Femur (tissue), 1 donor: ENCODE measurements at places on chromosomes 13 and 19.

GRCh38 chr19:38900202-38900629 lies 447 bp downstream of the NFKBIB start:
- no peak for DNase-seq

DNA sequence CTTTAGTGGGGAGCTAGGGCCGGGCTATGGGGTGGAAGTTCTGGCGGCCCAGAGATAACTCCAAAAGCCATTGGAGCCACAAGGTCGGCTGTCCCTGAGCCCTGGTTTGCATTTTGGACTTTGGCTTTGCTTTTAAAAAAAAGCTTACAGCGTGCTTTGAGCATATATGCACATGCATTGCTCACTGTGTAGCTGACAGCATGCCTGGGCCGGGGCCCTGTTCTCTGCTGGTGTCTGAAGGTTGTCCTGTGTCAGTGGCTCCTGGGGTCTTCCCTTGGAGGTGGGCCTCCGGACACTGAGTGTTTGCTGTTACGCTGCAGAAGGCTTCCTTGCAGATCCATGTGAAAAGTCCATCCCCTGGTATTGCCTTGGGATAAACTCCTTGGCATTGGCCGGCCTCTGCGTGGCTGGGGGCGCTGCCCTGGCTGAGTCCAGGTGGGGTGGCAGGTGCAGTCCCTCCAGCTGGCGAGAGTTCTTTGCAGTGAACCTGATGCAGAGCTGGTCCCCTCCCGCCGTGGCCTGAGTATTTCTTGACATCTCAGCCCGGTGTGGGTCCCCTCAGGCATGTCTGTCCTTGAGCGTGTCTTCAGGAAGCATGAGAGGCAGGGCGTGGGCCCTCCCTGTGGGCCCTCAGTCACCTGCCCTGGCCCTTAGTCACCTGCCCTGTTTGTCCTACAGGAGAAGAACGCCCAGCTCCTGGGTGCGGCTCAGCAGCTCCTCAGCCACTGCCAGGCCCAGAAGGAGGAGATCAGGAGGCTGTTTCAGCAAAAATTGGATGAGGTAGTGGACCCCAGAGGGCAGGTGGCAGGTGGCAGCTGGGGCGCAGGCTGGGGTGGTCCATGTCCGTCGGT lies 23.0 kb downstream of the PLEKHJ1 start:
- DNase-seq, result no peak

DNA sequence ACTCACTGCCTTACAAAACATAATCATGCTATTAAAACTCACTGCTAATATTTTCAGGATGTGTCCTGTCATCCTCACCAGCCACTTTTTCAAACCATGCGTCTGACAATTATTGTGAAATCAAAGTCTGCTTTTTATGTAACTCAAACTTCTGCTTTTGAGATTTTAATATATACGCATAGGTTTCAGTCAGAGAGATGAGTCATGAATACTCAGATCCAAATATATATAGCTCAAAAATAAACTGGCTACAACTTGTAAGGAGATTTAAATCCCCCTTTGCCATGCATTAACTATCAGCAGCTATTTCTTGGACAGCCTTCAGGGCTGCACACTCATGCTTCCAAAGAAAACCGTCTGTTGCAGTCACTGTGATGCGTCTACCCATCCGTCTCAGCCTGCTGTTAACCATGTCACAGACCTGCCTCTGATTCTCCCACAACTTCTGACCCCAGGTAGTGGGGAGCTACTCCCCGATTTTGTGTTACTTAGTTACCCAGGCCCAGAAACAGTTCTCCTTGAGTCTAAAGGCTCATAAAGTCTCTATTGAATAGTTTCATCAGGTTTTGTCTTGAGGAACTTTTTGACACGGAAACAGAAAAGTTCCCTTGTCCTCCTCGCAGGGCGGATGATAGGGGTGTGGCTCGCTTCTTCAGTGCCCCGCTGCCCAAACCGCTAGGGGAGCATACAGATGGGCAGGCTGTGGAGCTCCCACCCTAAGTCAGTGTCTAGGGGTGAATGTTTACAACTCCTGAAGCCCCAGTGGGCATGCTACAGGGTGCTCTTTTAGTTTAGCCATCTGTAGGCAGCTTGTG lies 33.8 kb upstream of the SGCG start:
- DNase-seq, result no peak

GRCh38 chr19:6132482-6132881 lies 3.0 kb upstream of the ACSBG2 start:
- DNase-seq, result no peak

GRCh38 chr19:18000480-18000914 lies 7.5 kb upstream of the ARRDC2 start:
- DNase-seq, result no peak

DNA sequence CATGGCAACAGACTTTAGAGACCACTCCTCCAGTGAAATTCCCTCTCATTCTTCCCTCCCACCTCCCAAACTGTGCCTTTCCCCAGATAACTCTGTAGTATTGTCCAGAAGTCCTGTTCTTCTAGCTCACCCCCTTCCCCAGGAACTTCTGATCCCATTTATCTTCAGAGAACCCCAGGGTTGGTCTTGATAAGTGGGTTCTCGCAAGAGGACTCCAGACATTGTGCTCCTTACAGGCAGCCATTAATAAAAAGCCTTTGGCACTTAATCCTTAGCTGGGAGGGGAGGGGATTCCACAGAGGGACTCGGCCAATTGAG lies 1.9 kb downstream of the LTBP4 start:
- no peak for DNase-seq

DNA sequence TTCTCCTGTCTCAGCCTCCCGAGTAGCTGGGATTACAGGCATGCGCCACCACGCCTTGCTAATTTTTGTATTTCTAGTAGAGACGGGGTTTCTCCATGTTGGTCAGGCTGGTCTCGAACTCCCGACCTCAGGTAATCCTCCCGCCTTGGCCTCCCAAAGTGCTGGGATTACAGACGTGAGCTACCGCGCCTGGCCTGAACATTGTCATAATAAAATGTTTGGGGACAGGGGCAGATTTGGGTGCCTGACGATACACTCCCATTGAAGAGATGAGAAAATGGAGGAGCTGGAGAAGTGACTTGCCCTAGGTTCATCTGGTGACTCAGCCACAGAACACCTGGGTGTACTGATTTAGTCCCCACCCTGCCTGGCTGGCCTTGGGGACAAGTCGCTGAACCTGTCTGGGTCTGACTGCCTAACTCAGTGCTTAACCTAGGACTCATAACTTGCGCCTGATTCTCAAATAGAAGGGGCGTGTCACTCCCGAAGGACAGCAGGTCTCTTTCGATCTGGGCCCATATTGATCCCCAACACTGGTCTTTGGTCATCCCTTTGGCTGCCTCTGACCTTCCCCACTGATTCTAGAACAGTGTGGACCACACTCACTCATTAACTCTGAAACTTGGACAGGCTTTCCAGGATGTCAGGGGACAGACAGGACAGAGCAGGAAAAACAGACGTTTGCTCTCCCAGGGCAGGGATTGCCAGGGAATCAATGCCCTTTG lies 7.6 kb upstream of the BICRA start:
- DNase-seq, result no peak

- no peak for DNase-seq
These were observed 34.0 kb upstream of the SPRY2 start for GRCh38 chr13:80374901-80375300.

GRCh38 chr13:112933649-112934048 lies 35.4 kb upstream of the MCF2L start:
- DNase-seq, result no peak

- peak; percentile 43 for DNase-seq
These were observed 671 bp downstream of the ZDHHC20 start for GRCh38 chr13:21458451-21458812.

GRCh38 chr13:20528452-20528851 lies 2.8 kb upstream of the CRYL1 start:
- DNase-seq, result no peak

DNA sequence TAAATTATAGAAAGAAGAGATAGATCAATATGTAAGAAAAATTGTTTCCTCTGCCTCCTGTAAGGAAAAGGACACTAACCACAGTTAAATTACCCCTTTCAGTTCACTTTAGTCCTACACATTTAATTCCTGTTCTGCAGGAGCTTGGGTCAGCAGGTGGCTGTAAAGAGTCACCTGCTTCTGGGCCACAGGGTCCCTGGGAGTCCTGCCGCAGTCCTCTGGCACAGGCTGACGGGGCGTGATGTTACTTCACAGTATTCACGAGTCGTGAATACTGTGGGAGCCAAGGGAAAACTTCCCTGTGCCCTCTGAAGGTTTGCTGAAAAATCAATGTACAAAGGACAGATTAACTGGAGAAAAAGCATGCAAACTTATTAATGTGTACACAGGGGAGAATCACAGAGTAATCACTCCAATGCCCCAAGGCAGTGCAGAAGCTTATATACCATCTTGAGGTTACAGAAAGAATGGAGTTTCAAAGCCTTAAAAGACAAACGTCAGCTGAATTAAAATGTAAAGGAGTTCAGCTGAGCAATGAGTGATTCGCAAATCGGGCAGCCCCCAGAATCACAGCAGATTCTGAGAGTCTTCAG lies 125.8 kb upstream of the TMTC4 start:
- no peak for DNase-seq

GRCh38 chr19:35292421-35293362 lies 731 bp downstream of the MAG start:
- DNase-seq, result no peak

- no peak for DNase-seq
These were observed 16.8 kb upstream of the ADPRHL1 start for GRCh38 chr13:113470073-113470472.

DNA sequence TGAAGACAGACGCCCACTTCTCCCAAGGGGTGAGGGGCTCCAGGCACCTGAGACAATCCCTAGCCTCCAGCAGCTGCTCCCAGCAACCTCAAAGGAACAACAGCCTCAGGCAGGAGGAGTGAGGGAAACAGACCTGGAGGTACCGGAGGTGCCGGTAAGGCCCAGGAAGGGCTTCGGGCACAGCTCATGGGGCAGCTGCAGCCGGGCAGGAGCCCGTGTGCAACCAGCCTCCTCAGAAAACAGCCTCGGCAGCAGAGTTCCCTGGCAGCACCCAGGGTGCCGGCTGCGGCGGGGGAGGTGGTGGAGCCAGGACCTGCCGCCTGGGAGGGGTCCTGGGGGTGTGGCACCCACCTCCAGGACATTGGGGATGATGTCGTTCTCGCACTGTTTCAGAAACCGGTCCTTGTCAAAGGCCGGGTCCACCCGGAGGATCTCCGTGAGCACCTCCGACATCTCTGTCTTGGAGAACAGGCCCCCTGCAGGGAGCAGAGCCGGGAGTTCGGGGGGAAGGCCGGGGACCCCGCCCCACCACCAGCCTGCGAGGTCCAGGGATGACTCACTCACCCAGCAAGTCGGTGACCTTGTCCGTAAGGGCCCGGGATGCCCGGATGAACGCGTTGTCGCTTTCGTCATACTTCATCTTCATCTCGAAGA lies 6.5 kb upstream of the CTXN1 start:
- no peak for DNase-seq

DNA sequence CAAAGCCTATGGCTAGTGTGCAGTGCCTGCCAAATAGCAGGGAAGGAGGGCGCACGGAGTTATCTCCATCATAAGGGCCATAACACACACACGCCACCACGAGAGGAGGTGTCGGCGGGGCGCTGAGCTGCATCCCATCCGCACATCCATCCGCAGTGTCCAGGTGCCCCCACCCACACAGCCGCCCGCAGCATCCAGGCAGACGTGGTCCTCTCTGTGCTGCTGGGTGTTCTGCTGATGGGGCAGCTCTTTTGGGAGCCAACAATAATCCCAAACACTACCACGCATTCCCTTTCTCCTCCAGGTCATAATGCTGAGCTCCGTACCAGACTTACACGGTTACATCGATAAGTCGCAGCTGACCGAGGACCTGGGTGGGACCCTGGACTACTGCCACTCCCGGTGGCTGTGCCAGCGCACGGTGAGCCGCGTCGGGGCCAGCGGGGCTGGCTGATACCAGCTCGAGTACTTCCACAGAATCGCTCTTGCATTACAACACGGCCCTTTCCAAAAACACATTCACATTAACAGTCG lies 41.5 kb upstream of the F7 start:
- peak; percentile 52 for DNase-seq

GRCh38 chr19:33189453-33189852 lies 4.7 kb upstream of the LRP3 start:
- DNase-seq, result peak; percentile 12

GRCh38 chr19:18273561-18274218 lies 562 bp downstream of the IQCN start:
- DNase-seq, result no peak

DNA sequence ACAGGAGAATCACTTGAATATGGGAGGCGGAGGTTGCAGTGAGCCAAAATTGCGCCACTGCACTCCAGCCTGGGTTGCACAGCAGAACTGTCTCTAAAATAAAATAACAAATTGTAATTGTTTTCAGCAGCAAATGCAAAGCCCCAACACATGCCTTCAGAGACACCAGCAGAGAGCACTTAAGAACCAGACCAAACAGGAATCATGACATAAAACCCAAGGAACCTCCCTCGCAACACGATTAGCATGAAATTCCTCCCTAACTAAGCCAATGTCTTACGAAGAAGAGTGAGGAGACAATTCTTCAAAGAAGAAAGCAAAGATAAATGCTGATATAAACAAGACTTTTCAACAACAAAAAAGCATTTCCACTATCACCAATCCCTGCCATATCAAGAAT lies 40.1 kb downstream of the PSPC1 start:
- no peak for DNase-seq

DNA sequence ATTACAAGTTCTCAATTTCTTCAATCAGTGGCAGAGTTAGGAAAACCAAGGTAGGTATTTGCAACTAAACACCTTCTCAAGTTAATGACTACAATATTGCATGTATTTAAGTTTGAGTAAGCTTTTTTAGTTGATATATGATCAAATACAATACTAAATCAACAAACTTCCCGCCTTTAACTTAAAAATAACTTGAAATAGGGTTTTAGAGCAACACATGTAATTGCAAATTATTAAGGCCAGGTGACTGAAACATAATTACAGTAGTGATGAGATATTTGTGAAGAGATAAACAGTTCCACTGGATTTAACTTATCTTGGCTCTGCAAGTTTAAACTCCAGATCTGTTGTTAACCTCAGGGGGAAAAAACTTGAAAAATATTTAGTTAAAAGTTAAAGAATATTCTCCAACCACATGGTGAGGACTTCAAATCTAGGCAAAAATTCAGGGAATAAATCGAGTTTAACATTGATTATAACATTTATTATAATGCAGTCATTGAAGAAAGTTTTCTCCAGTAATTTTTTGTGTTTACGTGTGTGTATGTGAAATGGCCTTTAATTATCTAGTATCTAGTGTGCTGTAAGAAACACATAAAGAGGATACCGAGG lies 3.6 kb downstream of the DACH1 start:
- no peak for DNase-seq

DNA sequence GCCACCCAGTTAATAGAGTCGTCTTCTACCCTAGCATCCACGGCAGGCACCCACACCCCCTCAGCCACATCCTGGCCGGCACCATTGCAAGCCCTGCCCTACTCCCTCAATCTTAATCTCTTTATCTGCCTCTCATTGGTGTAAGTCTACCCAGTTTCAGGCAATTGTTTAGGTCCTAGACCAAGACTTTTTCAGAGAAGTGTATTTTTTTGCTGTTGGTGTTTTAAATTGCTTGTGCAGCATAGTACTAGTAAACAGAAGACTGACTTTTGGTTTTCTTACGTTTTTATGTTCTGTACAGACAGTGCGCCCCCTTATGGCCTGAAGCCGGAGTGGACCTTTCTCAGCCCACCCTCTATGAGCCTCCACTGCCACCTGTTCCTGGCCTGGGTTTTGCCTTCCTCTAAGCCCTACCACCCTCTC lies 2.3 kb upstream of the LCP1 start:
- DNase-seq, result peak; percentile 36
